ENCODE measurements at places on chromosomes 11 and 22. TPM values are rescaled to one million over a fixed set of nuclear protein-coding genes. Genes with fewer than 3 reads are reported as not detected.

H19 gene
- 45.5 TPM for total RNA-seq

OR6A2 gene
- total RNA-seq = not detected

PDE2A gene
- 5.4 TPM for total RNA-seq

- no peak for DNase-seq
Observed at GRCh38 chr11:84886344-84886743, 740.8 kb downstream of the DLG2 start.

GRCh38 chr11:94150056-94150455 lies 21.4 kb downstream of the PANX1 start:
- no peak for DNase-seq

- DNase-seq = no peak
Observed at GRCh38 chr22:32828150-32828549, 26.6 kb downstream of the TIMP3 start.

GRCh38 chr11:65111159-65111743 lies 421 bp upstream of the TM7SF2 start:
- DNase-seq = peak; percentile 73

Measured in suprapubic skin (tissue), 4 donors.